Cardiac septum (tissue), 1 donor: ENCODE measurements at places on chromosomes 16 and 17. TPM values are rescaled to one million over a fixed set of nuclear protein-coding genes. Genes with fewer than 3 reads are reported as not detected.

DNA sequence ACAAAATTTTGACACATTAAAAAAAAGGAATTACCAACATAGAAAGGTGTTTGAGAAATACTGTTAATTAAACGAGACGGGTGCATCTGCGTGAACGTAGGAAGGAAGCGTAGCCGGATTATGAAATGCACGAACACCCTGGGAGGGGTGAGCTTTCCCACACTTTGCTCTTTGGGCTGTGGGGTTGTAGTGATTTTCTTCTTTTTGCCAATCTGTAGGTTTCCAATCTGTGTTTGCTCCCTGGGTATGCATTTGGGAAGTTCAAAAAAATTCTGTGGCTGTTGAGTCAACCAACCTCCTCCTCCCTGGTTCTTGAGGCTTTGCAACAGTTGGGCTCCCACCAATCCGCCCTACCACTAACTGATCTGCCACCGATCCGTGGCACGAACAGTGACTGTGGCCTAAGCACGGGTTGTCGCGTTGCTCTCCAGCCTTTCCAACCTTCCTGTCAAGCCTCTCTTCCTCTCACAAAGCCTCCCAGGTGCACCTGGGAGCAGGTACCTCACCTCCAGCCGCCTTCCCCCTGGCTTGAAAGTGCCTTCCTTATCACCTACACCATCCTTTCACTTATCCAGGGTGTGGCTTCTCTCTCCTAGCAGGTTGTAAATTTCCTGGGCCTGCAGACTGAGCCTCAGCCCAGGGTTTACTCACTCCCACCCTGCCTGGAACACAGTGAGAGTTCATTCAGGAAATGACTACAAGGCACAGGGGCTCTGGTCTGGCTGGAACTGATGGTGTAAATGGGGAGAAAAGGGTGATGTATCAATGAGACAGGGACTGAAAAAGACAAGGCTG lies 16.6 kb downstream of the RTN4RL1 start:
- no peak for DNase-seq

DNA sequence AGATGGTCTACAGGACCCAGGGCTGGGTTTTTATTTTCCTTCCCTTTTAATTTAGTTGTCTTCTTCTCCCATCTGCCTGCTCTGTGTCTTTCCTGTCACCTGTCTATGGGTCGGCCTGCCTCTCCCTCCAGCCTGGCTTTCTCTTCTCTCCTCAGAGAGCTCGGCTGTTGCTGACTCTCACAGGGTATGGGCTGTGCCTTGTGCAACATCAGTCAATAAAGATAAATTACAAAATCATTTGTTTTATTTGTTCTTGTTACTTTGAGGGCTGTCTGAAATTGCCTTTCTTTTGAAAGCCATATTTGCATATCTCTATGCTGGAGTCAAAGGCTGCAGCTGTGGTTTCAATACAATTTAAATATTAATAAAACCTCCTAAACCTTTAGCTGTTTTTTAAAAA lies 15.6 kb downstream of the RND2 start:
- peak; percentile 33 for DNase-seq

- peak; percentile 63 for DNase-seq
Measured at GRCh38 chr17:16929757-16930520, 42.0 kb downstream of the TNFRSF13B start.

- no peak for DNase-seq
Measured at GRCh38 chr16:85103114-85104079, 8.9 kb downstream of the CIBAR2 start.

DNA sequence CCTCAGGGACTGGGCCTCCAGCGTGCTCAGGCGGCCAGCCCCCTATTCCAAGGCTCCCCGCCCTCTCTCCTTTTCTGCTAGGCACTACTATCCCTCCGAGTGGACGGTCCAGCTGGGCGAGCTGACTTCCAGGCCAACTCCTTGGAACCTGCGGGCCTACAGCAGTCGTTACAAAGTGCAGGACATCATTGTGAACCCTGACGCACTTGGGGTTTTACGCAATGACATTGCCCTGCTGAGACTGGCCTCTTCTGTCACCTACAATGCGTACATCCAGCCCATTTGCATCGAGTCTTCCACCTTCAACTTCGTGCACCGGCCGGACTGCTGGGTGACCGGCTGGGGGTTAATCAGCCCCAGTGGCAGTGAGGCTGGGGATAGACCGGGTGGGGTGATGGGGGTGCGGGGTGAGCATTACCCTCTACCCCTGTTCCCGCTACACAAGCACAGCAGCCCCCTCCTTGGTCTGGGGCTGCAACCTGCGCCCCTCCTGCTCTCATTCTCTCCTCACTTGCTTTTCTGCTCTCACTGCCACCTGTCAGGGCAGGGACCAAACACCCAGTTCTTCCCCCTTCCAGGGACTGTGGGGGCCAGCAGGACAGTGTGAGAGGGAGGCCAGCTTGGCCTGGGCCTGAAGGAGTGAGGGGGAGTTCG lies 1.1 kb downstream of the PRSS41 start:
- DNase-seq, result no peak

- no peak for DNase-seq
Measured at GRCh38 chr17:76879691-76880090, 11.5 kb downstream of the MGAT5B start.

- no peak for DNase-seq
Measured at GRCh38 chr17:59827721-59828477, 64.8 kb downstream of the TUBD1 start.

- DNase-seq, result no peak
Measured at GRCh38 chr17:38925263-38925995, at the start of gene LASP1NB. Gene LASP1NB, plus strand, starts transcription at chr17:38925614.

Gene WNT3
- total RNA-seq, result 0.89 TPM

Gene TMEM92
- not detected for total RNA-seq
